Adrenal gland (tissue), 19 donors: ENCODE measurements at places on chromosomes 13 and 19. TPM values are rescaled to one million over a fixed set of nuclear protein-coding genes. Genes with fewer than 3 reads are reported as not detected.

- no peaks in the 10 kb centered on the region for H3K4me1 ChIP-seq
- no peaks in the 10 kb centered on the region for H3K36me3 ChIP-seq
- H3K27me3 ChIP-seq = no peaks in the 10 kb centered on the region
- H3K27ac ChIP-seq = no peak overlapping the region
- DNase-seq = no peak
Measured at GRCh38 chr19:10858204-10858828, 10.1 kb downstream of the C19orf38 start.

- peak; percentile 50 for DNase-seq
- peaks cover 6% of the 10 kb centered on the region for H3K36me3 ChIP-seq
- H3K27ac ChIP-seq = peak overlapping the region; percentile 43
- H3K4me3 ChIP-seq = no peak overlapping the region
- H3K4me1 ChIP-seq = peaks cover 71% of the 10 kb centered on the region
- H3K27me3 ChIP-seq = no peaks in the 10 kb centered on the region
Measured at GRCh38 chr19:19460761-19461265, 54.5 kb downstream of the TSSK6 start.

NAA16 gene
- total RNA-seq = 3.2 TPM

GRCh38 chr19:20051841-20052768 is 12.8 kb upstream of the ZNF682 start:
- H3K4me3 ChIP-seq = peak overlapping the region; percentile 64
- peak; percentile 97 for DNase-seq

LYPD5 gene
- total RNA-seq = 0.35 TPM

- no peak for DNase-seq
- H3K4me3 ChIP-seq = no peak overlapping the region
- H3K27ac ChIP-seq = no peak overlapping the region
Measured at GRCh38 chr19:8352134-8352827, 9.2 kb upstream of the KANK3 start.

GRCh38 chr13:68550330-68550729 is 1320.2 kb upstream of the PCDH9 start:
- H3K27ac ChIP-seq = no peak overlapping the region
- H3K36me3 ChIP-seq = no peaks in the 10 kb centered on the region
- no peak overlapping the region for H3K4me3 ChIP-seq
- no peaks in the 10 kb centered on the region for H3K4me1 ChIP-seq
- DNase-seq = no peak
- H3K27me3 ChIP-seq = no peaks in the 10 kb centered on the region

DNA sequence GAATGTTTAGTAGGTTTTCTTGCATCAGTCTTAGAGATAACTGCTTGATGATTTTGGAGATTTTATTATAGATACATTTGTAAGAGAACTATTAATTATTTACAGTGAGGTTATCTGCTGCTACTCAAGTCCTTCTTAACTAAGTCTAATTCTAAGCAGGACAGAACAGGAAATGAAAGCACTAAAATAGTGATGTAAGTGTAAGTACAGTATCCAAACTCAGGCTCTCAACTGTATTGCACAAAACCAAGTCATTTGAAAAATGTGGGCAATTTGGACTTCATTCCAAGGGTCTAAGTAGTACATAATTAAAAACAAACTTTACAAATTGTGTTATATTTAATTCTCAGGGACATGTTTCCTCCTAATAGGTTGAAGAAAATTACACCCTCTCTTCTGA is 417.1 kb downstream of the ITGBL1 start:
- H3K4me3 ChIP-seq = no peak overlapping the region
- no peak for DNase-seq
- no peaks in the 10 kb centered on the region for H3K4me1 ChIP-seq
- H3K27ac ChIP-seq = no peak overlapping the region
- no peaks in the 10 kb centered on the region for H3K27me3 ChIP-seq

DNA sequence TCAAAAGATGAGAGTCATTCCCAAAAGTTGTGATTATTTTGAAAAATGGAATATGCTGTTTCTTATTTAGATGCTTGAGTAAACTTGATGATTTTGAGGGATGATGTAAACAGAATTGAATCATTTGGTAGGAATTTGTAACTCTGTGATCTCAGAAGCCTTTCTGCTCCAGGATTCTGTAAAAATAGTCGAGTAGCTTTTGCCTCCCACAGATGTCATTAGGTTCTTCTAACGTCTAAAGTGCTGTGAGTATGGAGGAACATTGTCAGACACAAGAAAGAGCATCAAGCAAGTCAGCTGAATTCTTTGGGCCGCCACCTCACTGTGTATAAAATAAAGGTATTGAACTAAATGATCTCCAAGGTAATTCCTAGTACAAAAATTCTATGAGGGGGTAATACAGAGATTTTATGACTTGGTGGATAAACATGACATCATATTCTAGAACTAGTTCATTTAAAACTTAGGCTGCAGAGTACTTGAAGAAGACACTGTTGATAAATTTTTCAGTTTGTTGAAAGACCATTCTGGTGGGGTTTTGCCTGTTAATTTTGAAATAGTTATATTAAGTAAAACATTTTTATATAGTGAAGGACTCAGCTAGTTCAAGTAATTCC is 1.4 kb upstream of the GPR183 start:
- H3K4me1 ChIP-seq = peaks cover 15% of the 10 kb centered on the region
- H3K36me3 ChIP-seq = no peaks in the 10 kb centered on the region
- H3K27me3 ChIP-seq = no peaks in the 10 kb centered on the region
- no peak overlapping the region for H3K27ac ChIP-seq

KLK10 gene
- total RNA-seq = 0.43 TPM

DNA sequence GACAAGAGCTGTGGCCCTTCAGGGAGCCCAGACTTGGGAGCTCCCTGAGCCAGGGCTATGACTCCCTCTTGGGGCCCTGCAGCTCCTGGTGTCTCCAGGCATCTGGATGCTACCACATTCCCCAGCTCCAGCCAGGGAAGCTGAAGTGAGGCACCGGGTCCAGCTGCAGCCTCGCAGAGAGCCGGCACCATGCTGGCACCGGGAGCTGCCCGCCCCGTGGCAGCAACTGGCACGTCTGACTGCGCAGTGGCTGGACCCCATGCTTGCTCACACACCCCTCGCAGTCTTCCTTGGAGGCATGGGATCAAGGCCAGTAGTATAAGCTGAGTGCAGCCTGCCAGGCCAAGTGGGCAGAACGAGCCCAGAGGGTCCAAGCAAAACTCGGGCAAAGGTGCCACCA is 7.4 kb downstream of the IGFL4 start:
- no peak overlapping the region for H3K27ac ChIP-seq
- no peaks in the 10 kb centered on the region for H3K36me3 ChIP-seq
- no peaks in the 10 kb centered on the region for H3K27me3 ChIP-seq
- no peaks in the 10 kb centered on the region for H3K4me1 ChIP-seq
- no peak for DNase-seq

C19orf38 gene
- total RNA-seq = 0.30 TPM

- H3K27ac ChIP-seq = no peak overlapping the region
- H3K4me1 ChIP-seq = peaks cover 15% of the 10 kb centered on the region
- no peak overlapping the region for H3K4me3 ChIP-seq
- DNase-seq = no peak
Measured at GRCh38 chr13:48602296-48603016, 51.3 kb upstream of the CYSLTR2 start.
